ENCODE measurements at places on chromosomes 2 and 18. TPM values are rescaled to one million over a fixed set of nuclear protein-coding genes. Genes with fewer than 3 reads are reported as not detected.

RAB31 gene
- 44.0 TPM for total RNA-seq

BIN1 gene
- total RNA-seq = 30.0 TPM

ZNF892 gene
- 4.8 TPM for total RNA-seq

C2orf68 gene
- 14.8 TPM for total RNA-seq

PFN4 gene
- under 0.01 TPM for total RNA-seq

NCKAP5 gene
- total RNA-seq = under 0.01 TPM

AP1S3 gene
- 2.2 TPM for total RNA-seq

STPG4 gene
- not detected for total RNA-seq

FHOD3 gene
- total RNA-seq = under 0.01 TPM

AKAIN1 gene
- total RNA-seq = not detected

GATA6 gene
- total RNA-seq = 0.44 TPM

DYNAP gene
- not detected for total RNA-seq

MYCN gene
- 9.5 TPM for total RNA-seq

DNAJC5G gene
- total RNA-seq = 0.44 TPM

CNGA3 gene
- total RNA-seq = not detected

SP140L gene
- 5.0 TPM for total RNA-seq

SPATA3 gene
- not detected for total RNA-seq

ZNF385B gene
- total RNA-seq = not detected

HPCAL1 gene
- 33.7 TPM for total RNA-seq

SPP2 gene
- total RNA-seq = not detected

APCDD1 gene
- total RNA-seq = not detected

CREB1 gene
- total RNA-seq = 38.3 TPM

REG1A gene
- not detected for total RNA-seq

KANSL1L gene
- 9.8 TPM for total RNA-seq

ADAM23 gene
- total RNA-seq = 0.60 TPM

USP40 gene
- 19.2 TPM for total RNA-seq

UGT1A4 gene
- total RNA-seq = not detected

SAG gene
- total RNA-seq = not detected

TNFRSF11A gene
- 18.7 TPM for total RNA-seq

GALNT13 gene
- total RNA-seq = 0.22 TPM

IL36RN gene
- total RNA-seq = not detected

L3MBTL4 gene
- total RNA-seq = 2.8 TPM

CROCC2 gene
- not detected for total RNA-seq

SERPINB3 gene
- not detected for total RNA-seq

MC5R gene
- total RNA-seq = not detected

GMPPA gene
- total RNA-seq = 22.2 TPM

HOXD10 gene
- total RNA-seq = 4.4 TPM

AAMP gene
- 116 TPM for total RNA-seq

C2orf15 gene
- 0.22 TPM for total RNA-seq

ARHGAP15 gene
- not detected for total RNA-seq

FIGN gene
- under 0.01 TPM for total RNA-seq

NAT8 gene
- total RNA-seq = not detected

DUSP19 gene
- total RNA-seq = 1.5 TPM

SCYGR4 gene
- not detected for total RNA-seq

PTH2R gene
- total RNA-seq = not detected

EMILIN2 gene
- 4.8 TPM for total RNA-seq

ACOXL gene
- not detected for total RNA-seq

SKOR2 gene
- total RNA-seq = not detected

Measured in lung microvascular endothelial cell (primary cell).